ENCODE measurements at places on chromosomes 16 and 17.
A peak's percentile ranks its signal among the peaks of the same experiment; 100 is the strongest.

GRCh38 chr17:46876926-46877325 lies 25.5 kb downstream of the WNT9B start:
- no peak for DNase-seq

DNA sequence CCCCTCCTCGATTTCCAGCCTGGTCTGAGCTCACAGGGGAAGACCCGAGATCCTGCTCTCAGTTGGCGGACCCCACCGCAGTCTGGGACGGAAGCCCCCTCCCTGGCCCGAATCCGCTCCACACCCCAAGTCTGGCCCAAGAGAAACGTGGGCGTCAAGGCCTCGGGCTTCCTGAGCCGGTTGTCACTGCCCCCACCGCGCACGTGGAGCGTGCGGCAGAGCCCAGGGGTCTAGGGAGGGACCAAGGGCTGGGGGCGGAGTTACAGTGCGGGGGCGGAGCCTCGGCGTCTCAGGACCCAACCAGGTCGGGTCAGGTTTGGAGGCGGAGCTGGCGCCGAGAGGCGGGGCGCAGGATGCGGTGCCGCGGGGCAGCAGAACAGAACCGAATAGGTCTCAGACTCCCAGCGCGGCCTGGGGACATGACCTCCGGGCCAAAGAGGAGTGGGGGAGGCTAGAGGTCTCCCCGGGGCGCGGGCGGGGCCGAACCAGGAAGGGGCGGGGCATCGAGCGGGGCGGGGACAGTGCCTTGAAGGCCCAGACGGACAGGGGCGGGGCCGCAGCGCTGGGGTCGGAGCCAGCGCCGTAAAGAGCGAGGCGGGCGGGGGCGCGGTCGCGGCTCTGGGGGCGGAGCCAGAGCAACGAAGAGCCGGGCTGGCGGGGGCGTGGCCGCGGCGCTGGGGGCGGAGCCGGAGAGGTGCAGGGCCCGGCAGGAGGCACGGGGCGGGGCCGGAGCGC lies 431 bp upstream of the ZFPM1 start:
- peak; percentile 100 for DNase-seq

- no peak for DNase-seq
These were observed 14.0 kb downstream of the RPH3AL start for GRCh38 chr17:338442-339192.

- no peak for DNase-seq
These were observed 540.3 kb downstream of the KCNJ2 start for GRCh38 chr17:70709596-70709995.

DNA sequence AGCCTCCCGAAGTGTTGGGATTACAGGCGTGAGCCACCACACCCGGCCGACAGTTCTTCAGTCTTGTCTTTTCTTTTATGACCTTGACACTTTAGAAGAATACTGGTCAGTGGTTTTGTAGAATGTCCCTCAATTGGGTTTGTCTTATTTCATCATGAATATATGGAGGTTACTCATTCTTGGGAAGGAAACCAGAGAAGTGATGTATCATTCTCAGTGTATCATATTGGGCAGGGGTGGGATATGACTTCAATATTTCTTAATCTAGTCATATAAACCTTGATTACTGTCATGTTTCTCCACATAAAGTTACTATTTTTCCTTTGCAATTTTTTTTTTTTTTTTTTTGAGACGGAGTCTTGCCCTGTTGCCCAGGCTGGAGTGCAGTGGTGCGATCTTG lies 36.9 kb downstream of the SNTB2 start:
- DNase-seq, result no peak

GRCh38 chr16:31409433-31409832 lies 16.3 kb downstream of the ITGAD start:
- no peak for DNase-seq

DNA sequence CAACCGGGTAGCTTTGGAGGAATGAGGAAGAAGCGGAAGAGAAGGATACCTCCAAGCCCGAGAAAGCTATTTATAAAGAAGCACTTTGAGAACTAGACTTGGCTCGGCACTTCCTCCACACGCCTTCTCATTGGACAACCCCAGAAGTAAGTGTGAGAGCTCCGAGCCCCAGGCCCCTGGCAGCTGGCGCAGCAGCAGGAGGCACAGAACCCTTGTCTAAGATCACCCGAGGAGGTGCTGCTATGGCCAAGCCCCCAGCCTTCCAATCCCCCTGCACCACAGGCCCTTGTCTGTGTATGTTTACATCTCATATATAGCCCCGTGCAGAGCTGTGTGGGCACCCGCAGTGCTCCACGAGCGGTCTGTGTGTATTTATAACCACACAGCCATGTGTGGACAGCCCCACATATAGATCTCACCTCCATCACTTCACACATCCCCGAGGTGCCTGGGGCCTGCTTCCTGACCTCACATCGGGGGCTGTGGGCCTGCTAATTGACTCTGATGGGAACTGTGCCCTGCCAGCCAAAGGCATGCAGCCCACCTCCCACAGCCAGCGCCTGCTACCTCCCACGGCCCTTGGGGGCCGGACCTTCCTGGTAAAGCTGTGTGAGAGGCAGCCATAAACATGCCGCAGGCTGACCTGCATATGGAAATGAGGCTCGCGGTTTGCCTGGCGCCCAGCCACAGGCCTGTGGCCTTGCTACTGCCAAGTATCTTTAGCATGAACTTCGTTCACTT lies 96.1 kb downstream of the C17orf67 start:
- no peak for DNase-seq

- no peak for DNase-seq
These were observed 18.8 kb downstream of the RPH3AL start for GRCh38 chr17:333626-334396.

DNA sequence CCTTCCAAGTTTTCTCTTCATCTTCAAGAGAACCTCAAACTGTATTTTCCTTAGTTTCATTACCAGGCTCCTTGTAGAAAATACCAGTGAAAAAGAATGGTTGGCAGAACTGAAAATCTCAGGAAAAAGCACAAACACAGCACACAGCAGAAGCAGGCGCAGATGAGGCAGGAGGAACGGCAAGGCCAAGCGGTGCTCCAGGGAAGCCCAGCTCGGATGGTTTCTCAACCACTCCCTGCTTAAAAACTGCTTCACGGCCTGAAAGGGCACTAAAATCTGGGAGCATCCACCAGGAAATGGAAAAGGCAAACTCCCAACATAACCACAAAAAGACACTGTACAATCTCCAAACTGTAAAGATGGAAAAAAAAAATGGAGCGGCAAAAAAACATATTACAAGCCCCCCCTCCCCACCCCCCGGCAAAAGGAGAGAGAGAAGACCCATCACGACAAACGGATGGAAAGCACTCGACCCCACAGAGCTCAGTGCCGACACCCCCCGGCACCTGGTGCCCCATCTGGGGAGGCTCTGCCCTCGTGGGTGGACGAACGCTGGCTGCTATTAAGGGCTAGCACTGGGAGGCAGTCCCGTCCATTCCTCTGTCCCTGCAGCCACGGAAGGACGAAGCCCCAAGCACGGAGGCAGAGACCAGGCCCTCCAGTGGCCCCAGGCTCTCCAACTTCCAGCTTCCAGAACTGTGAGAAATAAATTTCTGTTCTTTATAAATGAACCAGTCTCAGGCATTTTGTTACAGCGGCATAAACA lies 127.5 kb downstream of the ZNF778 start:
- no peak for DNase-seq

GRCh38 chr16:87006789-87007745 lies 310.1 kb downstream of the C16orf95 start:
- no peak for DNase-seq

GRCh38 chr16:50371936-50372595 lies 3.3 kb upstream of the BRD7 start:
- no peak for DNase-seq

DNA sequence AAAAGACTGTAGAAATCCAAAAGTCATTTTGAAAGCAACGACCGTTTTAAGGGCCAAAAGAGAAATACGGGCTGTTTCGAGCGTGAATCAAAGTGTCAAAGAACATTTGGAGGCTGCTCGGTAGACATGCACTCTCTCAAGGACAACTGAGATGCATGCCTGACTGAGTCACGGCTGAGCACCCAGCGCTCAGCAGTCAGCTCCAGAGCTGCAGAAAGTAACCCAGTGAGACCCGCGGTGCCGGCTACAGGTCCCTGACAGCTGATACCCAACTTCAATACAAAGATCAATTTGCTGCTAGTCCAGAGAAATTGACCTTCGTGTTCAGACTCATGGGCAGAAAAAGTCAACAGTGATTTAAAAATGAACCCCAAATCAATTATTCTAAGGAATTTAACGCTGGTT lies 214.9 kb downstream of the STX8 start:
- no peak for DNase-seq

- DNase-seq, result no peak
These were observed 2.2 kb downstream of the LDHD start for GRCh38 chr16:75114179-75114945.

GRCh38 chr16:68231384-68232136 lies 4.4 kb downstream of the ESRP2 start:
- no peak for DNase-seq

GRCh38 chr16:78606545-78606944 lies 507.1 kb downstream of the WWOX start:
- DNase-seq, result no peak

DNA sequence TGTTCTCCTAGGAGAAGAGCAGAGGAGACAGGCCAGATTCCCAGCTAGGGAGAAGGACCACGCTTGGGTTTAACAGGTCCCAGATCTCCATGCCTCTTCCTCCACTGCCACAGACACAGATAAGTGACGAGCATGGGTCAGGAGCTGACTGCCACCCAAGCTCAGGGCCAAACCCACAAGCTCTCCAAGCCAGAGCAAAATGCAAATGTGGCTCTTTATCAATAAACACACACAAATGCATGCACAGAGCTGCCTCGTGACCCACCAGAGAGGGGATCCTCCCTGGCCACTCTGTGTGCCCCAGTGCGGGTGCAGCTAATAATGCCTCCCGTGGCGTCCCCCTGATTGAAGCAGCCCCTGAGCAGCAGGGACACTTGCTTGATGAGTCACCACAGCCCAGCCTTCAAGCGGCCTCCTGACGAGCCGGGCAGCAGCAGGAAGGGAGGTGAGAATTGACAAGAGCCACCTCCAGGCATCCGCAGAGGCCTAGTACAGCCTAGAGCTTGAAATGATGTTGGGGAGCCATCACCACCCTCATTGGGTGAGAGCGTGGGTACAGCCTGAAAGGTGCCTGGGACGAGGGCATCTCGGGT lies 143.9 kb downstream of the CCDC182 start:
- no peak for DNase-seq

DNA sequence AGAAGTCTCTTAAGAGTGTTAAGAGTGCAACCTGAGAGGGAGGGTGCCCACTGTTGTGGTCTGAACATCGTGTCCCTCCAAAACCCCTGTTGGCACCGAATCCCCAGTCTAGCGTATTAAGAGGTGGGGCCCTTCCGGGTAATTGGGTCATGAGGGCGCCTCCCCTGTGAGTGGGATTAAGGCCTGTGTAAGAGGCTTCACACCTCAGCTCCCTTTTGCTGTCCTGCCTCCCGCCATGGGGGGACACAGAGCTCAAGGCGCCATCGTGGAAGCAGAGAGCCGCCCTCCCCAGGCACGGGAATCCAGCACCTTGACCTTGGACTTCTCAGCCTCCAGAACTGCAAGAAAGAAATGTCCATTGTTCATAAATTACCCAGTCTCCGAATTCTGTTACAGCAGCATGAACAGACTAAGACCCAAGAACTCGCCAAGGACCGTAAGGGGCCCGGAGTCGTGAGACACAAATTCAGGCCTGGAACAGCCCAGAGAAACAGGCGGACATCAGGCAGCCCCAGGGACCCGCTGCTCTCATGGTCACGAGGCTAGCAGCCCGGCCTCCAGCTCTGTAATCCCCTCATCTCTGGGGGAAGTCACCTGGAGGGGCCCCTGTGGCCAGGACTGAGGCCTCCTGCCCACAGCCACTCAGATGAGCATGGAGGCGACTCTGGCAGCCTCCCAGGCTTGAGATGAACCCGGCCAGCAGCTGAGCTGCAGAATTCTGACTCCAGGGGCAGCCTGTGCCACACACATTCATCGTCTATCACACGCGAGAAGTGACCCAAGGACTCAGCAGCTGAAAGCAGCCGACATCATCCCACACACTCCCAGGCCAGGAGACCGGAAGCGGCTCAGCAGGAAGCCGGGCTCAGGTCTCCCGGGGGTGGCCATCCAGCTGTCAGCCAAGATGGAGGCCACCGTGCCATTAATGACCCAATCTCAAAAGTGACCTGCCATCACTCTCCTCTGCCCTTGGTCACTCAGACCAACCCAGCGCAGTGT lies 12.8 kb upstream of the CHMP6 start:
- DNase-seq, result no peak

Data from activated naive CD4-positive, alpha-beta T cell treated with anti-CD3 and anti-CD28 coated beads, Interleukin-2, amount 50 U/mL, for 16 hours (primary cell).